ENCODE measurements at places on chromosomes 7 and 10. TPM values are rescaled to one million over a fixed set of nuclear protein-coding genes. Genes with fewer than 3 reads are reported as not detected.

OR2A7 gene
- total RNA-seq, result 5.7 TPM

LHFPL3 gene
- 13.6 TPM for total RNA-seq

MYPN gene
- 7.0 TPM for total RNA-seq

BMPR1A gene
- total RNA-seq, result 76.2 TPM

RPEL1 gene
- not detected for total RNA-seq

PDE6C gene
- total RNA-seq, result 4.2 TPM

SLC26A3 gene
- total RNA-seq, result not detected

SRGN gene
- total RNA-seq, result 55.0 TPM

SLC39A12 gene
- 18.0 TPM for total RNA-seq

TEX36 gene
- not detected for total RNA-seq

C7orf33 gene
- total RNA-seq, result 3.6 TPM

FFAR4 gene
- total RNA-seq, result not detected

JAKMIP3 gene
- 1.4 TPM for total RNA-seq

LLCFC1 gene
- total RNA-seq, result not detected

TEX47 gene
- total RNA-seq, result not detected

GRID1 gene
- 10.0 TPM for total RNA-seq

CABCOCO1 gene
- 2.5 TPM for total RNA-seq

PDE1C gene
- total RNA-seq, result 60.9 TPM

RASSF4 gene
- total RNA-seq, result 48.5 TPM

HSPA12A gene
- total RNA-seq, result 35.0 TPM

MTURN gene
- total RNA-seq, result 103 TPM

ITGA8 gene
- total RNA-seq, result 42.4 TPM

DPYSL4 gene
- total RNA-seq, result 55.0 TPM

VPS37D gene
- 14.6 TPM for total RNA-seq

TES gene
- total RNA-seq, result 76.4 TPM

ITIH5 gene
- 49.9 TPM for total RNA-seq

C10orf105 gene
- total RNA-seq, result 0.11 TPM

DYDC1 gene
- total RNA-seq, result not detected

UPK3BL2 gene
- 64.4 TPM for total RNA-seq

AKR1C3 gene
- total RNA-seq, result 6.0 TPM

HTR5A gene
- total RNA-seq, result 0.22 TPM

Measured in camera-type eye (tissue), 1 donor.